HCT116 (cell line): ENCODE measurements at places on chromosomes 16 and 17. TPM values are rescaled to one million over a fixed set of nuclear protein-coding genes. Genes with fewer than 3 reads are reported as not detected.
A peak's percentile ranks its signal among the peaks of the same experiment; 100 is the strongest.

YPEL2 gene
- total RNA-seq = 4.7 TPM

TMEM100 gene
- total RNA-seq = not detected

ITGAL gene
- 1.4 TPM for total RNA-seq

CCL17 gene
- not detected for total RNA-seq

PRPSAP2 gene
- 37.8 TPM for total RNA-seq

DNAI2 gene
- total RNA-seq = not detected

CCT6B gene
- total RNA-seq = 1.1 TPM

BCL7C gene
- 44.9 TPM for total RNA-seq

DNA sequence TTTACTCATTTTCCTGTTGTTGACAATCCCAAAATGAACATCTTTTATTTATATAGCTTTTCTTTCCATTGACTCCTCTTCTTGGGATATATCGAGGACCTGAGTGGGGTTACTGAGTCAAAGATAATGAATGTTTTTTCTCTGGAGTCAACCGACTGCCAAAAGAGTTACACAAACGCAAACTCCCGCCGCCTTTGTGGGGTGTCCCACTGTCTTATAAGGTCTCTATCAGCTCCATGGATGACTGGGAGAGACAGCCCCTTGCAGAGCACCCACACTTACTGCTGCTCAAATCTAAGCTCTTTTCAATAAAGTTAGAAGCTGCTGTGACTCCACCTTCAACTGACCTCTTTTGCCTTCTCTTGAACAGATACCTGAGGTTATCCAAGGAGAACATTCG lies 25.2 kb downstream of the C16orf78 start:
- no peak for DNase-seq

DNA sequence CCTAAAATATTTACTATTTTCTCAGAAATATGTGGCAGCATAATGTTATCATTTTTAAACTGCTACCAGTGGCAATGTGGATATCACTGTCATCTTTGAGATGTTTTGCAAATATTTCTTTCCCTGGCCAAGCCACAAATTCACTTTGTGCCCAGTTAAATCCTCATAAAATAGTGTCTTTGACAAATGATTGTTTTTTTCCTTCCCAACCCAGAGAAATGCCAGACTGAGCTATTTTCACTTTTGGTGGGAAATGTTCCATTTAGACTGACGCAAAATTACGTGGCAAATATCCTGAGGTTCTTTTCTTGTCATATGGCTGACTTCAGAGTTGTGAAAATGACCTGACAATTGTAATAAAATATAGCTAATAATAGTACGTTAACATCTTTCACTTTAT lies 807.0 kb upstream of the SOX9 start:
- DNase-seq = no peak

DNA sequence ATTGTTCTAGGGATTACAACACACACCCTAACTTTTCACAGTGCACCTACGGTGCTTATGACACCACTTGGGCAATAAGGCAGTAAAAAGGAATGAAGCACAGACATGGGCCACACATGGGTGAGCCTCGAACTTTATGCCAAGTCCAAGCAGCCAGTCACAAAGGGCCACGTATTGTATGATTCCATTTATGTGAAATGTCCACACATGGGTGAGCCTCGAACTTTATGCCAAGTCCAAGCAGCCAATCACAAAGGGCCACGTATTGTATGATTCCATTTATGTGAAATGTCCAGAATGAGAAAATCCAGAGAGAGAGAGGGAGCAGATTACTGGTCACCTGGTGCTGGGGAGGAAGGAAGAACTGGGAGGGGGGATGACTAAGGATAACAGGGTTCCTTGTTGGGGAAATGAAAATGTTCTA lies 22.2 kb downstream of the RMI2 start:
- no peak for DNase-seq

DNA sequence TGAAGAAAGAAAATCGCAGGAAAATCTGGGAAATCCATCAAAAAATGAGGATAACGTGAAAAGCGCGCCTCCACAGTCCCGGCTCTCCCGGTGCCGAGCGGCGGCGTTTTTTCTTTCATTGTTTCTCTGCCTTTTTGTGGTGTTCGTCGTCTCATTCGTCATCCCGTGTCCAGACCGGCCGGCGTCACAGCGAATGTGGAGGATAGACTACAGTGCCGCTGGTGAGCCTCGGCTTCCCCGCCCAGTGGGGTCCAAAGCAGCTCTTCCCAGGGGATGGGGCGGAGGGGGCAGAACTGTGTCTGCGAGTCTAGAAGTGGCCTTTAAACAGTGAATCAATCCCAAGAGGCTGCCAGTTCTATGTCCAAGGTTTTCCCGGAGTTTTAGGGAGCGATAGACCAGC lies 19.8 kb downstream of the FAM234A start:
- no peak for DNase-seq

GRCh38 chr16:89006036-89006752 lies 29.2 kb upstream of the CBFA2T3 start:
- no peak for DNase-seq

DNA sequence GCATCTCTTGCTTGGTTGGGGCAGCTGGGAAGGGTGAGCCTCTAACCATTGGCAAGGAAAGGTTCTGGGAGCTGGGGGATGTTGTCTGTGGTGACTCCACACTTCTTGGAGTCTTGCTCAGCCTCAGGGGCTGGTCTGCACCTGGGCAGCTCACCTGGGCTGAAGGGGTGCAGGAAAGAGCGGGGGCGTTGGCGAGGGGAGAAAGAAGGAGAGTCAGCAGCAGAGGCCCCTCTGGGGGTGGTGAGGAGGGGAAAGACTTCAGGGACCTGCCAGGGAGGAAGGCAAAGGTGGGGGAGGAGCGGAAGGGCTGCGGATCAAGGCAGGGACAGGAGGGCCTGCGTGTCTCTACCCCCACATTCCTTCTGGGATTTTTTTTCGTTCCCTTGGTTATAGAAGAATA lies 47.7 kb downstream of the CCDC42 start:
- no peak for DNase-seq

DNA sequence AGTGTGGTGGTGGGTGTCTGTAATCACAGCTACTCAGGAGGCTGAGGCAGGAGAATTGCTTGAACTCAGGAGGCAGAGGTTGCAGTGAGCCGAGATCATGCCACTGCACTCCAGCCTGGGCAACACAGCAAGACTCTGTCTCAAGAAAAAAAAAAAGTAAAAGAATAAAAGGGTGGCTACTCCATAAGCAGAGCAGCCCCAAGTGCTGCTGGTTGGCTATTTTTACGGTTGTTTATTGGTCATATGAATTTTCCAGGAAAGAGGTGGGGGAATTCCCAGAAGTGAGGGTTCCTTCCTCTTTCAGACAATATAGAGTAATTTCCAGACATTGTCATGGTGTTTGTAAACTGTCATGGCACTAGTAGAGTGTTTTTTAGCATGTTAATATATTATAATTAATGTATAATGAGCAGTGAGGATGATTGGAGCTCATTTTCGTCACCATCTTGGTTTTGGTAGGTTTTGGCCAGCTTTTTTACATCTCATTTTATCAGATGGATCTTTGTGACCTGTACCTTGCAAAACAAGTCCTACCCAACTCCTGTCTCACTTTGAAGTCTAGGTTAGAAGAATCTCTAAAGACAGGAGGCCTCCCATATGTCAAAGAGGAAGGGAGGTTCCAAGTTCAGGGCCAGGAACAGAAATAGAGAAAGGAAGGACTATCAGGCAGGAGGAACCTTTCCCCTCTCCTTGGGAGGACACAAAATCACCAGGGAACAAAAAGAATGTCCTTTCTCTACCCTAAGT lies 39.1 kb downstream of the HOXB1 start:
- DNase-seq = no peak

DNA sequence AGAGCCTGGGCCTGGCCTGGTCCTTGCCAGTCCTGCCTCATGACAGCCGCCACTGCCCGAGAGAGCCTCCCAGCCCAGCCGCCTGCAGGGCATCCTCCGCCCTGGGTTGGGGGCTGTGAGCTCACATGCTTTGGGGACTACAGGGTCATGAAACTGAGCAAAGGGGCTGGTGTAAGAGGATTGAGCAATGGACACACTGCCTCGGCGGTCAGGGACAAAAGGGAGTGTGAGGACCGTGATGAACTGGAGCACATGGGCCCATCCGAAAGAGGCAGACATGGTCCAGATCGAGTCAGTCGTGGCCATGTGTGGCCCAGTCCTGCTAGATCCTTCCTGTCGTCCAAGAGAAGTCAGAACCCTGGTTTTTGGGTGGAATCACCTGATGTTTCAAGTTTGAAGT lies 52.3 kb downstream of the GSG1L start:
- DNase-seq = no peak

- DNase-seq = no peak
Measured at GRCh38 chr17:14813649-14814370, 451.3 kb downstream of the PMP22 start.

DNA sequence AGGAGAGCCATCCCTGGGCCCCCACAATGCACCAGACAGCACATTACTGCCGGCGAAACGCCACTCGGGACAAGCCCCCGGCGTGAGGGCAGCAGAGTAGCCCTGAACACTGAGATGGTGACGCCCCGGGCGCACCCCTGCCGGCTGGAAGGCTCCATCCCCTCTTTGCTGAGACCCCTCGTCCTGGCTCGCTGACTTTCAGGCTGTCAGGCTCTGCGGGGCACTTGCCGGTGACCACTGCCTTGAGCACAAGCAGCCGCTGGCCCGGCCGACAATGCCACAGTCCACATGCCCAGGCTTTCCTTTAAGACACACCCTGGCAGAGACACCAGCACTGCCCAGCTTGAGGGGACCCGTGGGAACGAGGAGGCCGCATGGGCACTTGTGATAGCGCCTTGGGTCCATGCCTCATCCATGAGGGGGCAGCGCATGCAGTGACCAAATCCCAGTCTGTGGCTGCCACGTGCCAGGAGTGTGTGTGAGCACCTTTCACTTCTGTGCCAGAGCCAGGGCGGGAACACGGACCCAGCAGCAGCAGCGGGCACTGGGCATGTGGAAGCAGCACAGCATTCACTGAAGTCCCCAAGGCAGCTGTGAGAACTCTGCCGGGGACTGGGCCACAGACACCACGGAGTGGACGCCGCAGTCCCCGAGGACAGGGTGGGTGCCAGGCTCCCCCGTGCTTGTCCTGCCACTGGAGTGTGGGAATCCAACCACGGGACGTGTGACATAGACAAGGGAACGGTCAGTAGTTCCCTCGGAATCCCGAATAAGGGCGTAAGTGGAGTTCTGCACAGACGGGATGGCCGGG lies 24.5 kb downstream of the NDUFAF8 start:
- DNase-seq = no peak

DNA sequence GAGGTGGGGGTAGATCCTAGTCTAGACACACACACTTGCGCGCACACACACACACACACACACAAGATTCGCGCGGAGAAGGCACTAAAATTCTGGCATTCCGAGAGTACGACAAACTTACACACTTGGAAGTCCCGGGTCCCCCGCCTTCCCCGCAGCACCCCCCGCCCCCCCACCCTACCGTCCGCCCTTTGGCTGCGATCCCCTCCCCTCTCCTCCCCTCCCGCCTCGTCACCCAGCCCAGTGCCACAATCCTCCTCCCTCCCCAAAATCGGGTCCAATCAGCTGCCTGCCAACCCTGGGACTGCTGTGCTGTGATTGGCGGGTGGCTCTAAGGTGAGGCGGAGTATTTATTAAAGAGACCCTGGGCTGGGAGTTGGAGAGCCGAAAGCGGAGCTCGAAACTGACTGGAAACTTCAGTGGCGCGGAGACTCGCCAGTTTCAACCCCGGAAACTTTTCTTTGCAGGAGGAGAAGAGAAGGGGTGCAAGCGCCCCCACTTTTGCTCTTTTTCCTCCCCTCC lies at the start of gene SOX9:
Gene SOX9 (plus strand): TSS at position 379 of the 522 bp plus-strand sequence. CDS start 372 bp downstream, outside the sequence.
- peak; percentile 95 for DNase-seq

GRCh38 chr17:77473615-77474226 lies 333.0 kb downstream of the SEC14L1 start:
- DNase-seq = peak; percentile 71

GRCh38 chr17:32174889-32175288 lies 32.6 kb downstream of the RHOT1 start:
- no peak for DNase-seq

- DNase-seq = no peak
Measured at GRCh38 chr16:57244463-57244766, 644 bp upstream of the ARL2BP start.

DNA sequence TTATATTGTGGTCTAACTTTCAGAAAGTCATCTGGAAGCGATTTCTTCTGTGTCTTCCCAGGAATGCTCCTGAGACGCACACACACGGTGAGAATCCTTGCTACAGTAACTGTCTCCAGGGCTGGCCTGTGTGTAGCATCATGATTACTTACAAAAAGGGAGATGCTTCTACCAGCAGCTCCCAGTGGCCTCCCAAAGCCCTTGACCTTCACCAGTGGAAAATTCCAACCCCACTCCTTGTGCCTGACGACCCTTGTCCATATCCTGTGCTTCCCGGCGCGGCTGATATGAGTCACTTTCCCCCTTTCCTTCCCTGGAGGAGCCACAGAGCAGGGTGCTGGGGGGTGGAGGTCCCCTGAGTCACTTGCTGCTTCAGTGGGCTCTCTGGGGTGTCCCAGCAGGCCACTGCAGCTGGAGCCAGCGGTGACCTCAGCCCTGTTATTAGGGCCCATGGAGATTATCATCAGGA lies 22.1 kb upstream of the NAT9 start:
- no peak for DNase-seq

DNA sequence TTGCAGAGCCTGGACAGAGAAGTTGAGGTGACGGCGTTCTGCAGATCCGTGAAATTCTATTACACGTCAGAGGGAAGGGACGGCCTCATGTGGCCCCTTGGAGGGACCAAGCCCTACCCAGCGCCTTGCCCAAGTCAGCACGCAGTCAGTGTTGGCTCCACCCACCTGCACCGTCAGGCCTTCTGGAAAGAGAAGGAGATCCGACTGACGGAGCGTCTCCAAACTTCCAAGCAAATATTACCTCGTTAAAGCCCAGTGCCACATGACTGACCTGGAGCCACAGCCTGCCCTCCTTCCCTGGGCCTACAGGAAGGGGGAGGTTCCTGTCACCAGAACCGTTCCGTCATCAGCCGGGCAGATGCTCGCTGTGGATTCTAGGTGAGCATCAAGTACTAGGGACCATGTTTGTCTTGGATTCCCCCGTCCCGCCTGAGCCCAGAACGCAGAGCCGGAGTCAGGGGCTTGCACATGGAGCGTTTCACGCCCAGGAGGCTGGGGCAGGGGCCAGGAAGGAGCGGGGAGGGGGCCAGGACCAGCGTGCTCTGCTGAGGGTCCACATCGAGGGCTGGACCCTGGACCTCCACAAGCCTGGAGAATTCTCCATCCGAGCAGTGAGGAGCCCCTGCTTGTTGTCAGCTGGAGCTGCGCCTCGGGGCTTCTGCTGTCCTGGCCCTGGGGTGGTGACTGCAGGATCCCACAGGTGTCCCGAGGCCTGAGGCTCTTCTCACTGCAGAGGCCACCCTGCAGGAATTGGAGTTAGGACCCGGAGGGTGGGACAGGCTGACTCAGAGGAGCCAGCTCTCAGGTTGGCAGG lies 22.6 kb upstream of the METRNL start:
- no peak for DNase-seq

- no peak for DNase-seq
Measured at GRCh38 chr17:75001915-75002843, 10.3 kb upstream of the MRPL58 start.
